Left forelimb (tissue), 1 donor: ENCODE measurements at places on chromosomes 1 and 21.

- no peak for DNase-seq
These were observed 315.6 kb downstream of the NFIA start for GRCh38 chr1:61397935-61398334.

GRCh38 chr1:158570480-158570879 is at the start of gene OR6P1:
Gene OR6P1, minus strand, starts transcription at chr1:158570580. Its CDS starts 6,976 bp downstream, at chr1:158563604.
- no peak for DNase-seq

GRCh38 chr1:106226550-106226949 is 829.9 kb upstream of the PRMT6 start:
- DNase-seq, result no peak

GRCh38 chr1:174682419-174683008 is 234.8 kb downstream of the GPR52 start:
- DNase-seq, result no peak

GRCh38 chr21:23455676-23456075 is 2151.6 kb downstream of the MRPL39 start:
- no peak for DNase-seq

GRCh38 chr1:210447456-210448057 is 118.9 kb downstream of the HHAT start:
- no peak for DNase-seq

DNA sequence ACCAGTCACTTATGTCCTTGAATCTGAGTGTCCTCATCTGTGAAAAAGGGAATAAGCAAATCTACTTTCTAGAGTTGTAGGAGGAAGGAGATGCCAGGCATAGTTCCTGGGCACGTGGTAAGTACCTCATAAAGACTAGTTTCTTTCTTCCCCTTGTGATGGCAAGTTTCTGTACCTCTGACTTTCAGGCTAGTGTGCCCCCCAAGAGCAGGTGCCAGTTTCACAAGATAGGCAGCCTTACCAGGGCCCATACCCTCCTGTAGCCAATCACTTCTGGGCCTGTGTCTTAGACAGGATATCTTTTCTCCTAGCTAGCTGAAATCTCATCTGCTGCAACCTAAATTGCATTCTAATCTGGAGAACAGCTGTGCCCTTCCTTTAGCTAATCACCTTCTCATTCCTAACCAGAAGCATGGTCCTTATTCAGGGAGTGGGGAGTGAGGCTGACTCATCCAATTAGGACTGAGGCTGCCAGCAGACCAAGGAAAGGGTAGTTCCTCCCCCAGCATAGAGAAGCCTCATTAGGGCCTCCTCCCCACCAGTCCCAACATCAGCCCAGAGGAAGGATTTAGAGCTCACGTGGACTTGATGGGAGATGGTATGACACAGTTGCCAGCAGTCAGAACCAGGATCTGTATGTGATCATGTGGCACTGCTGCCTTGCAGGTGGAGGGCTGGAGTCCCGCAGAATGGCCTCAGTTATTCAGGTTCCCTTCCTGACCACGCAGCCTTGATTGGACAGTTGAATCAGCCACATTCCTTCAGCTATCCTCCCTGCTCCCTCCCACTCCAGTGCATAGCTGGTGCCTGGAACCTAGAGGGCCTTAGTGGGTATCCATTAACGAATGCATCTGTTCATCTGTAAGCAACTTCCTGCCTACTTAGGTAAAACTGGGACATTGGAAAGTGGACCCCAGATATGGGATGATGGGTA is 7.9 kb downstream of the KLHDC8A start:
- no peak for DNase-seq

DNA sequence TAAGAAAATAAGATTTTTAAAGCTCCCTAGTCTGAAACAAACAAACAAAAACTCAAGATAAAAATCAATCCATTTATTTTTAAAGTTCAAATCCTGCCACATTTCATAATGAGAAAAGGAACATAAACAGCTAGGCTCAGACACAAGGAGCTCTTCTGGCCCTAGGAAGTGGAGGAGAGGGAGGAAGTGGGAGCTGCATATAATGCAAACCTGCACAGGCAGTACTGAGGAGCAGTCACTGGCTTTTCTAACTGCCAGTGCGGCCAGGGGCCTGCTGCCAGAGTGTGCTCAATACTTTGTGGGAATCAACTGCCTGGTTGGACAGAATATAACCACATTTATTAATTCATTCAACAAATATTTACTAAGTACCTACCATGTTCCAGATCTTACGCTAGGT is 139.8 kb upstream of the SPATA6 start:
- no peak for DNase-seq

- no peak for DNase-seq
These were observed 161.7 kb upstream of the C1orf87 start for GRCh38 chr1:60235275-60235674.

DNA sequence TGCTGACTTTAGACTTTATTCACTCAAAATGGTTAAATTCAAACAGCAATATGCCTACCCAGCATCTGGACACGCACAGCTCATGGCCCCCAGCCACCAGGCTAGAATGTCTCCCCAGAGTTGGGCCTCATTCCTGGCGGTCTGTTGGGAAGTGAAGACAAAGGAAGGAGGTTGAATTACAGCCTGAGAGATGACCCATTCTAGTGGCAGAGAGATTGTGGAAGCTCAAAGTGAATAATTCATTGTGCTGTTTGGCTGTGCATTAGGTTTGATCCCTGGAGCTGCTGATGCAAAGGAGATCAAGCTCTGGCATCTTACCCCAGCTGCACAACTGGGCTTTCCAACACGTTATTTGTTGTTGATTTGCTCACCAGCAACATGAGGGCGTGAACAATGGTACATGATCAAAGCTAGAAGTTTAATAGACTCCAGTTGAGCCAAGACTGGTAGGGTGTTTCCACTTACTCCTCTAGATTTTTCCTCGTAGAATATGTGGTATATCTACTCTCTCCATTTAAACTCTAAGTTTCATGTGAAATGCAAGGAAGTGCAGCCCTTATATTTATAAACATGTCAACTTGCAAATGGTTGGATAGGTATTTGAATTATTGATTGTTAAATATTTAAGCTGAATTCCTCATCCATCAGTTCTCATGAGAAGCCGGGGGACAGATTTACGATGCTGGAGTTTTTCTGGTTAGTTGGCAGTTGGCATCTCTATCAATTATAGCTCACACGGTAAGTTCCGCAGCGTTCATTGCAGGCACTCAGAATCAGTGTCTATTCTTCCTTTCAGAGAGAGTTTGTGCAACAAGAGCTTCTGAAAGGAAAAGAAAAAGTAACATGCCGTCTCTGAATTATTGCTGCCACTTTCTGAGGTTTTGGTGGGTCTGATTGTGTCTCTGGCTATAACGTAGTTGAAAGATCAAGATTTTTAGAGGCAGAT is 222.7 kb downstream of the TM2D1 start:
- no peak for DNase-seq

DNA sequence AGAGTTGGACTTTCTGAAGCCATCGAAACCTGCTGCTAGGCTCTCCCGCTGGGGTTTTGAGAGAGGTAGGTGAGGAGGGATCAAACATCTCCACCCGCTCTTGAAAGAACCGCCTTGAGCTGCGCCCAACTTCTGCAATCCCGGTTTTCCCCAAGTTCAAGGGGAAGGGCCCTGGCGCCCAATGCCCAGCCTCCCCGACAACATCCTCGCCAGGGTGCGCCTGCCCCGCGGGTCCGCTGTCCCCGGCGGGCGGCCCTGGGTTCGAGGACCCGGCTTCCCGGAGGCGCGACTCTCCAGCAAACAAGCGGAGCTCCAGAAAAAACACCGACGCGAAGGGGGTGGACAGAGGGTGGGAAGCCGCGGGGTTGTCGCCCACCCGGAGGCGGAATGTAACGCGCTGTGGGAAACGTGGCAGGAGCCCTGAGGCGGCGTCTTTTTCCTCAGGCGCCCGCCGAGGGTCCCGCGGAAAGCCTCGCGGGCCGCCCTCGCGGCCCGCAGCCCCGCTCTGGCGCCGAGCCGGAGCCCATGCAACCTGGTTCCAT is 607 bp downstream of the BTG3 start:
- no peak for DNase-seq

- no peak for DNase-seq
These were observed 52.2 kb downstream of the STX6 start for GRCh38 chr1:180970333-180971079.

DNA sequence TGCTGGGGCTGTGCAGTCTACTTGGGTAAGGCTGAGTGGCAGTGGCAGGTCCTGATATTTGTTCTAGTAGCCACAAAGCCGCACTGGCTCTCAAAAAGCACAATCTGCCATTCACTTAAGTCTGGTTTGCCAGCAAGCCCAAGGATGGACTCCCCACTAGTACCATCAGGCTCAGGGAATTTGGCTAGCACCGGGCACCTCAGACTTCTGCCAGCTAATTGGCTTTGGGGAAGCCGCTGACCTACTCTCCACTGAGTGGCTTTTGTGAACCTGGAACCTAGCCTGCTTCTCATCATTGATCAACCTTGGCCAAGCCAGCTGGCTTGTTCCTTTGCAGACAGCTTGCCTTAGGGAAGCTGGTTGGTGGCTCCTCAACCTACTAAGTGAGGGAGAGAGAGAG is 83.1 kb downstream of the ESRRG start:
- DNase-seq, result no peak

DNA sequence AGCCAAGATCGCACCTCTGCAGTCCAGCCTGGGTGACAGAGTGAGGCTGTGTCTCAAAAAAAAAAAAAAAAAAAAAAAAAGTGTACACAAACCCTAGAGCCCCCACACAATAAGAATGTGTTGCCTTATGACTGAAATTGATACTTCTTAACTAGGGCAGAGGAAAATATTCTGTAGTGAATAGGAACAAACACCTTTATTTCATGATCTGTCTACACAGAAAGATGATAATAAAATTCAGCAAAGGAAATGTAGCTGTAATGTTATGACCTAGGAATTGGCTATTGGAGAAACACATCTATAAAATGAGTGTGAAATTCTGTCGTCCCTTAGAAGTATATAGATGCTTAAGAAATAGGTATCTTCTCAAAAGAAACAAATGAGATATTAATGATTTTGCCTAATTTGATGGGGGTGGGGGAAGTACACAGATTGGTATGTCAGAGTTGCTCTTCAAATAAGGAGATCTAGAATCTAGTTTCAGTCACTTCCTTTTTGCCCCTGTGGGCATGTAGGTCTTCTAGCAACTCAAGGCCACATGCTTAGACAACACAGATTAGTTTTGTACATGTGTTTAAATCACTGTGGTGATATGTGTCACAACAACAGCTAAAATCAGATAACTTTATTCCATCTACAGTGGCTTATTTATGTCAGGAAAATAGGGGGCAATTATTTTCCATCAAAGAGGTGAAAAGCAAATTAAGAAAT is 10.7 kb upstream of the GPR25 start:
- DNase-seq, result no peak

DNA sequence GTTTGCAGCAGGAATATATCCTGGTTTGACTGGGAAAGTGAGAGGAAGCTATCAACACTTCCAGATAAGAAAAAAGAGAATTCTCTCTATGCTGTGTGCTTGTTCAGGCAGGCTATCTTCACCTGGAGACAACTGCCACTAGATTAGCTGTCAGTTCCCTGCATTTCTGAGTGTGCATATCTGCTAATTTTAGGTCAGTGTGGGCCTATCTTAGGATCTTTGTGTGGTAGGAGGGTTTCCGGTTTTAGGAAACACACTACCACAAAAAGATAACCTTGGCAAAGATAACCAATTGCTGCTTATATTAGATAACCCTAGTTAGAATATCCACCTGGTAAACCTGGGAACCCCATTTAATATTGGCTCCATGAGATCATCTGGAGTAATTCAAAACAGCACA is 22.5 kb upstream of the GBP5 start:
- no peak for DNase-seq

DNA sequence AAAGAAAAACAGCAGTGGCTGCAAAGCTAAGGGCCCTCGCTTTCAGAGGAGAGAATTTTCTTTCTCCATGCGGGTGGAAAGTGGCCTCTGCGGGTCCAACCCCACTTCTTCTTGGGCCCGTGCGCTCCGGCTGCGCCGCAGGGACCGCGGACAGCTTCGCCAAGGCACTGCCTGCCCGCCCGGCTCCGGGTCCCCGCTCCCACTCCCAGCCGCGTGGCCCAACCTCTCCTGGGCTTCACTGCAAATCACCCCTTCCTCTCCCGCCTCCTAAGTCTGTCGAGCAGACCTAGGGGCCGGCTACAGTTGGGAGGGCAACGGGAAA is 1.0 kb upstream of the RUNX3 start:
- DNase-seq, result no peak

DNA sequence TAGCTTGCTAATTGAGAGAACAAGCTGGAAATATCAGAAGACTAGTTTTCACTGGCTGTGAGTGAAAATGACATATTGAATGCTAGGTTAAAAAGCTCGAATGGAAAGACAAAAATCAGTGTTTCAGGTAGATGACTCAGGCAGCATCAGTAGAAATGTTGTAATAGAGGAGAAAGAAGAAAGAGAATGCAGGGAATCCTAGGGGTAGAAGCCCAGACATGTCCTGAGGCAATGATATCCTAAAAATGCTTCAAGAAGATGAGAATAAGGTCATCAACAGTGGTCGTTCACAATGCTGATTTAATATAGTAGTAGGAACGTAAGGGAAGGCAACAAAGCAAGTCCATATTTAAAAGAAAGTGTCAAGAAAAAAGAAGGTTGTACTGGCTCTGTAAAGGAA is 96.7 kb upstream of the HP1BP3 start:
- DNase-seq, result no peak

- no peak for DNase-seq
These were observed 918.2 kb upstream of the ADGRL2 start for GRCh38 chr1:80882553-80882952.

GRCh38 chr1:46094471-46095005 is 37.9 kb downstream of the PIK3R3 start:
- DNase-seq, result no peak

DNA sequence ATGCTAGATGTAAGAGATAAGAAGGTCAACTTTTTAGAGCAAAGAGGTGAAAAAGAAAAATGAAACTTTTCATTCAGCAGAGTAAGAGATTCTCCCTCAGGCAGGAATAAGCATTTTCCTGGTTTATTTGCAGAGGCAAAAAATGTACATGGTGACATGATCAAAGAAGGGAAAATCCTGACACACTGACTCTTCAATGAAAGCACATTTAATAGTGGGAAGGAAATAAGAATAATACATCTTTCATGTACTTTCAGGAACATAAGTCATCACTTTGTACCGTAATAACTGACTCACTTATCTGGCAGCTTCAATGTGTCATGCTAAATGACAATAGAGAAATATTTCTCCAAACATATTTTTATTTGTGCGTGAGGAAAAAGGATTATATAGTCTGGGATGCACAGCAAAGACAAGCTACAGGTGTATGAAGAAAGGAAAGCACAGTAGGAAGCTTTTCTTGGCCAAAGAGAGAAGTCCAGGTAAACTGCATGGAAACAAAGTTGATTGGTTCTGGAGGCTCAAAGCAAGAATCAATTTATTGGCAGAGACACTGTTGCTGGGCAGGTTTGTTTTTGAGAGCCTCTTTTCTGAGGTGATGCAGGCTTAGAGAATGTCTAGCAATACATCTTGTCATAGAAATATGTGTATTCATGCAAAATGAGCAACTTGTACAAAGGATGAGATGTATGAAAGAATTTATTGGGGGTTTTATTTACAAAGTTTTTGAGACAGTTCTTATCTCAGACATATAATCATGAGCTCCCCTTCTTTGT is 1409.0 kb downstream of the PLA2G4A start:
- DNase-seq, result no peak

- DNase-seq, result no peak
These were observed 9.3 kb downstream of the ANKRD45 start for GRCh38 chr1:173660306-173660705.
